ENCODE measurements at places on chromosomes 3 and 15.
A peak's percentile ranks its signal among the peaks of the same experiment; 100 is the strongest.

DNA sequence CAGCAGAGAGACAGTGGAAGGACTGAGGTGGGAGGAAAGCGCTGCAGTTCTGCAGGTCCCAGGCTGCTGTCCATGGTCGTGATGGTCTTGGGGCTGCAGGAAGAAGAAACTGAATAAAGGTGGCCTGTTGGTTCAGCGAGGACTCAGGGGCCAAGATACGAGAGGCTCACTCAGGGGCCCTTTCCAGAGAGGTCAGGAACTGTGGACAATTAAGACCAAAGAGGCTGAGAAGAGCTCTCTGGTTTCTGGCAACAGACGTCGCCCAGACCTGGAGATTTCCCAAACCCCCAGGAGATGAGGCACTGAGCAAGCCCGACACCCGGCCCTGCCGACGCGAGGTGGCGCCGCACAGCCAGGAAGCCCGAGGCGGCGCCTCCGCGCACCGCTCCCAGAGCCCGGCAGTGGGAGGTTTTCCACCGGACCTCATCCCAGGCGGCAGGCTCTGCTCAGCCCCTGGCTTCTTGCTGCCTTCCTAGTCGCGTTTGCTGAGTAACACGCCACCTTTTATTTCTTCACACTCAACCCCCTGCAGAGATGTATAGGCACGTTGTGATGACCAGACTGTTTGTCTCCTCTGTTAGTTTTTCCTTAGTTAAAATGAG, 56.4 kb upstream of the ARRDC4 start:
- DNase-seq: peak; percentile 24

DNA sequence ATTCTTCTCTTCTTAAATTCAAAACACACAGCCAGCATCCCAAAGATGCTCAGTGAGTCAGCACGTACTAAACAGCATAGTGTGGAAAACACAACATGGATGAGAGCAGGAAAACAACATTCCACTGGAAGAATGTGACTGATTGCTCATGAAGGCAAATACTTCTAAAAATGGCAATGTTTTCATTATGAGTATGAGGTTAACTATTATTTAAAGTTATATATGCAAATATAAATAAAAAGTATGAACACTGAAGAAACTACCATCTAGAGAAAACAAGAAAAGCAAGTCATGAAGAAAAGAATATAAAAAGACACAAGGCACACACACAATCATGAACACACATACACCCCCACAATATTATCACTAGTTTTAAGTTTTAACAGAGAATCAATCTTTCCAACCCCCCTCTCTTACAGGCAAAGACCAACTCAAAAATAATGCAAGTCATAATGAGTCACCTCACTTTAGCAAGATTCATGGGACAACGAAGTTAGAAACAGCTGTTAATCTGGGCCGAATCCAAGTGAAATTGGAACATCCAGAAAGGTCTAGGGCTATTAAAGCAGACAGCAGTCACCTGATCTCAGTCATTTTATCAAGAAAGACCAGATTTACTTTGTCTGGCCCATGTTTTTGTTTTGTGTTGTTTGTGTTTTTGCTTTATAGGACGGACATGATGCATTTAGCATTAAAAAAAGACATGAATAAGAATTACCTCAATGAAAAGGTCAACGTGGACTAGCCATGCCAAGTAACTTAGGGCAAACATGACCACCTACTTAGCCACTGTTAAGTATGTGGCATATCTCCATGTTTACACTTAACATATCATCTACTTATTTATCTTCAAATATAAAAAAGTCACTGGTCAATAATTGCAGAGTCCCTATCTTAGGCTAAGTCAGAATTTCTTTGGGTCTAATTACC, 18.1 kb downstream of the GBE1 start:
- DNase-seq: no peak

GRCh38 chr15:91956026-91956723, 102.7 kb downstream of the SLCO3A1 start:
- no peak for DNase-seq

GRCh38 chr15:75985971-75986370, 26.3 kb downstream of the NRG4 start:
- no peak for DNase-seq

- no peak for DNase-seq
Measured at GRCh38 chr3:99638167-99638948, at the start of gene COL8A1. Gene COL8A1, plus strand, starts transcription at chr3:99638594. Its CDS starts 152,089 bp downstream, at chr3:99790683.

DNA sequence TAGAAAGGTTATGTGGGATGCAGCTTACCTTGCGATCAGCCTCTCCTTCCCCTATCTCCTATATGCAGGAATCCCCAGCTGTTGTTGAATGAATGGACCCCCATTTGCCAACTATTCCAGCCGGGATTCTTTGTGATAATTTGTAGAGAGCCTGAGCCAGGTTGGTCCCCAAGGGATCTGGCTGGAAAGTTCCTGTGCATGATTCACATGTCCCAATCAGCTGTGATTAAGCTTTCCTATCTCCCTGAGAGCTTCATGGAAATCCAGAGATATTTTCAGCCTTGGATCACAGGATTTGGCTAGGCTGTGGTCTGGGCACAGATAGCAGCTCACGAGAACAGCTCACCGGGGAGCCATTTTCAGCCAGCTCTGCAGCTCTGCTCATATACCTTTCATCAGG, 76.7 kb downstream of the ARNT2 start:
- no peak for DNase-seq

DNA sequence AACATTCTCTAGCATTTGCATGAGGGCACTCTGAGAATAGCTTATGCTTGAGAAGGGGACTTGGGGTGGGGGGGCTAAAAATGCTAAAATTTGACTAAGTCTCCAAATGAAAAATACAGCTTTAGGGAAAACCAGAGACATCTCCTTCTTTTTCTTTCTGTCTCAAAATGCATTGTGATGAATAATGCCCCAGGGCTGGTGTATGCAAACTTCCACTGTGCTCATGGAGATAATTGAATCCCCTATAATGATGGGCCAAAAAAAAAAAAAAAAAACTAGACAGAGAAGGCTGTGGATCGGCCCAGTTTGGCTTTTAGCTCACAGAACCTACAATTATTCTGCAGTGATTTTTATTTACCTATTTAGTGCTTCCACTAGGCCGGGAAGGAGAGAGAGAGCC, 147.9 kb upstream of the RORA start:
- no peak for DNase-seq

- DNase-seq: no peak
Measured at GRCh38 chr15:51137880-51138430, 43.2 kb upstream of the TNFAIP8L3 start.

- DNase-seq: no peak
Measured at GRCh38 chr3:67875858-67876257, 221.4 kb upstream of the SUCLG2 start.

DNA sequence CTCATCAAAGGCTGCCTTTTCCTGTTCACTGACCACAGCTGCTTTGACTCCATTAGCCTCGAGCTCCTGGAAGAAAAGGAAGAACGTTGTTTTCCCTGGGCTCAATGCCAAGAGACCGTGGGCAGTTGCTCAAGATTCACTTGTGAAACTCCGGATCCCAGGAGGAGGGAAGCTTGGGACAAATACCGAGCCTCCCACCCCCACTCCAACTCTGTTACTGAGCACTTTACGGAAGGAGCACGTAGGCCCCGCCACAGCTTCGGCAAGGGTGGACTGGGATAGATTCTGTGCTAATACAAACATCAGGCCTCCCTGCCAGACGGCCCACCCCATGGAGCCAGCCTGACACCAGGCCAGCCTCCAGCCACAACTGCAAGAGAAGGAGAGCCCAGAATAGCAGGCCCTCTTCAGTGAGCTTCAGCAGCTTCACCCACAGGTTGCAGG, 10.8 kb upstream of the FANCD2 start:
- no peak for DNase-seq

- no peak for DNase-seq
Measured at GRCh38 chr15:77475001-77475400, 54.3 kb downstream of the HMG20A start.

DNA sequence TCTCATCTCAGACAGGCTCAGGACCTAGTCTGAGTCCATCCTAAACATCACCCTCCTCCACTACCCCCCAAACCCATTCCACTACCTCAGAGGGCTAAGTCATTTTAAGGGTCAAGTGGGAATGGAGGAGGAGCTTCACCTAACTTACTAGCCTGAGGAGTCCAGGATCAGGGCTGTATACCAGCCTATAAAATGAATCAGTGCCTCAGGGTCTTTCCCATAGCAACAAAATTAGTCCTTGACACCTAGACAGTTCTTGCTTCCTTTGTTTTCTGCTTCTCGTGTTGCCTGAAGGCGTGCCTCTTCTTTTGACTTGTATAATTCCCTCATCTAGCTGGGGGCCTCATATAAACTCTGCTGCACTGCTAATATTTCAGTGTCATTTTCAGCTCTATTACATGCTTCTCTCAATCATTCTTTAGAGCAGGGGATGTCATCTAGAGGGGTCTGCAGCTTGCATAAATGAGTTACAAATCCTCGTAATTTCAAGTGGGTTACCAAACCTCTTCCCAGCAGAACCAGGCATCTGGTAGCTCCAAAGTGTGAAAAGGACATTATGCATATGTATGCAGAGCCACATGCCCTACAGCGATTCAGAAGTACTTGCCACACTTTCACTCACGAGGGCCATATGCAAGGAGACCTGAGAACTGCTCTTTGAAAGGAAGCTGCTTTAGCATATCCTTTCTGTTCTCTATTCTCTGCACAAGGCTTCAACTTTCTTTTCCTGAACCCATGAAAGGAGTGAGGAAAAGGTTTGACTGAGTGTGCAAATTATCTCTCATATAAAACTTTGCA, 311.7 kb upstream of the SEMA6D start:
- DNase-seq: no peak

DNA sequence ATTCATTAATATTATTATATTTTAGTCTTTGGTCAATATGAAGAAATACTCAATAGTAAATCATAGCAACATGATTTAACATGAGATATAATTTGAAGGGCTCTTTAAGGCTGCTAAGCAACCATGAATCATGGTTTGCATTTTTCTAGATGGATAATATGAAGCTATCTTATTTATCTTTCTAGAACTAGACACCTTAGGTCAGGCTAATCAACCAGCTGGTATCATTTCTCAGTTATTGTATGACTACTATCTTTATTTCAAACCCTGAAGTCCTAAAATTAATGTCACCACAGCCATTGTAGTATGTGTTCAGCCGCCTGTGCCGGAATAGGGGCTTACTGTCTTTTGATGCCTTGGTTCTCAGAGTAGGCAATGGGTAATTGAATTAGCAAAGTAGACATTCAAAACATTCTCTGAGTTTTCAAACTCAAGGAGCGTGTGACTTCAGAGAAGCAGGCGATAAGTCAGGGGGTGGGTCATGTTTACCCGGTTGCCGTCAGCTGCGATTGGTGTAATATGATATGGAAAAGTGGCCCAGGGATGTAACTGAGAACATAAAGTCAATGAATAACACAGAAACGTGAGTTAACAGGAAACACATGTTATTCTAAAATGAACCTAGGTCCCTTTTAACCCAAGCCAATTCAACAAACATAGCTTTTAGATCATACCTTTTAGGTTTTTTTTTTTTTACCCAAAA, 93.4 kb upstream of the CTDSPL start:
- no peak for DNase-seq

DNA sequence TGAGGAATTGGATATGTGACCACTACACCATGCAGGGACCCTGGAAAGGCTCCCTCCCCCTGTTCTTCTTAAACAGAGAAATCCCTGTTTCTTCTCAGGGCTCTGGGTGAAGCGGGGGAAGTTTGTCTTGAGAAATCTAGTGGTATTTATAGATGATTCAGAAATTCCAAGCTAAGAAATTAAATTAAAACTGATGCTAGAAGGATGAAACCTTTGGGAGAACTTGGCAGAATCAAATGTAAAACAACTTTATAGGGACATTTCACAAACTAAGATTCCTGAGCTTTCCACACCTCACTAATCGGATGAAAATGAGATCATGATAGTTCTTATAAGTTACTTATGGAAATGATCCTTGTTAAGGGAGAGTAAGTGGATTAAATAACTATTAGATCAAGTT, 54.2 kb downstream of the FBXL2 start:
- no peak for DNase-seq

DNA sequence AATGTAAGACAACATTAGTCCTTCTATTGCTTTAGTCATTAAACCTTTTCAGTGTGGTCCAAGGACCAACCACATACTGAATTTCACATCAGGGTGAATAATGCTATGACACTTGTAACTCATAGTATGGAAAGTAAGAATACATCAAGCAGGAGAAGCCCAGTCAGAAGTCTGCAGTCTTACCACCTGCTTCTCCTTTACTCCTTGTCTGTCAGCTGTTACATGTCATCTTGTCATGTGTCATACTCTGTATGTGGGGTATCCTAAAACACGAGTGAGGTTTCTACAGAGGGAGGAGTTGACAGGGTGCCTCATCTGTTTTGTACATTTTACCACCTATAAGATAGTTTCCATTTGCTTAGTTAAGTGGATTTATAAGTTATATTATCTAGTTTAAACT, 32.8 kb upstream of the EID1 start:
- no peak for DNase-seq

- no peak for DNase-seq
Measured at GRCh38 chr3:36909181-36909580, 35.7 kb downstream of the TRANK1 start.

GRCh38 chr3:187963003-187963676, 190.8 kb upstream of the LPP start:
- DNase-seq: no peak

GRCh38 chr15:96338074-96338765, 7.7 kb downstream of the NR2F2 start:
- DNase-seq: no peak

DNA sequence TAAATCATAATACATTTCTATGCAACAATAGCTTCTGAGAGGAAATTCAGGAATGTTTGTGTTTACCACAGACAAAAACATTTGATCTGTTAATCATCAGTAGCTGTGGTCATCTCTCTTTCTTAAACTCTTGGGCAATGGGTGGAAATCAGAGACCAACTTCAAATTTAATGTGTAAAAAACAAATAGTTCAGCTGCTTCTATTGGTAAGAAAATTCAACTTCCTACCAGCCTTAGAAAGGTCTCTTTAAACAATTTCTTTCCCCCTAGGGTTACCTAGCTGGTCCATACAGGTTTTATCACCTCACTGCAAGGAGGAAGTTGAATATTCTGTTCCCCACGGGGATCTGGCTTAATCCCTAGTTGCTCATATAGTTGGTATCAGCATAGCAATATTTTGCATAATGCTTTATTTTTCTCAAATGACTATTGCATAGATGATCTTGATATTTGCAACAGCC, 20.3 kb upstream of the PPP4R2 start:
- no peak for DNase-seq

- DNase-seq: no peak
Measured at GRCh38 chr3:115084686-115085085, 62.4 kb downstream of the ZBTB20 start.

- DNase-seq: no peak
Measured at GRCh38 chr3:180996415-180996932, 6.9 kb upstream of the DNAJC19 start.

DNA sequence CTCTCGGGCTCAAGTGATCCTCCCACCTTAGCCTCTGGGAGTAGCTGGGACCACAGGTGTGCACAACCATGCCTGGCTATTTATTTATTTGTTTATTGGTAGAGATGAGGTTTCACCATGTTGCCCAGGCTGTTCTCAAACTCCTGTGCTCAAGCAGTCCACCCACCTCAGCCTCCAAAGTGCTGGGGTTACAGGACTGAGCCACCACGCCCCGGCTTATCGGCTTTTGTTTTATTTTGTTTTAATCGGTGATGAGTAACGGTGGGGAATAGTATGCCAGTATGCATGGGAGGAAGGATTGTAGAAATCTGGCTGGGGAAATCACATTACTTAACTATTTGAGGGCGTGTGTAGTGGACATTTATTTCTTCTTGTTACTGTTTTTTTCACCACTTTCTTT, 451.0 kb upstream of the GOLIM4 start:
- DNase-seq: no peak
